Activated T-cell treated with anti-CD3 and anti-CD28 coated beads, Interleukin-2, amount 50 U/mL, for 1 hour (primary cell): ENCODE measurements at places on chromosomes 12 and 14.

DNA sequence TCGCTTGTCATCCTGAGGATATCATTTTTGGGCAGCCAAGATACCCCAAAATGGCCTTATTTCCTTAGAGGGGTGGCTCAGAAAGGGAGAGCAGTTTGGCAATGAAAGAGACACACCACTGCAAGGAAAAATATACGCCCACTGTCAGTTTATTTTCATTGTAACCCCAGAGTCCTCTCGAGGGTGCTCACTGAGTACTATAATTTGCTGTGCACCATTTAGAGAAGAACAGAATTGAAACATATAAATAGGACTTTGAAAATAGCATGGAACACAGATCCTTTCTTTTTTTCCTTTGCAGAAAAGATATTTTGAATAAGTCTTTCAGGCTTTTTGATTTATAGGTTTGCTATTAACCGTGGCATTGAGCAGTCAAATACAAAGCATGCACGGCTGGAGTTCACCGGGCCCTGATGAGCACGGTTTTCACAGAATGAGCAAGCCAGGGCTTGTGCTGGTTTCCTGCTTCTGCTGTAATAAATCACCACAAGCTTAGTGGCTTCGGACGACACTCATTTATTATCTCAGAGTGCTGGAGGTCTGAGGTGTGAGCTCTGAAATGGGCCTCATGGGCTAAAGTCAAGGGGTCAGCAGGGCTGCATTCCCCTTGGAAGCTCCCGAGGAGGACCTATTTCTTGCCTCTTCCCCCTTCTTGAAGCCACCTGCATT is 152.3 kb downstream of the ZNF664 start:
- DNase-seq: no peak

DNA sequence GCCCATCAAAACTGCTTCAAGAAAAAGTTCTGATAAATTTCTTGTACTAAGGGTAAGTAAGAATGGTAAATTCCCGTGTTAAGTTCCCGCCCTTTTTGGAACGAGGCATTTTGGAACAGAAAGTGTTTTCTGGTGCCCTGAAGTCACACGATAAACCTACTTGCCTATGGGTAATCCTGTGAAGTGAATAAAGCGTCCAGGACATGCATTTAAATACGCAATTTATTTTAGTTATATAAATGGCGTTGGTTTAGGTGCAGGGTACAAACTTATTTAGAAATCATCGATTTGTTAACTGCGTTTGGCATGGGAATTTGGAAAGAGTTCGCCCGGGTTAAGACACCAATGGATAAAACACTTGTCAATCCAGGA is 715 bp upstream of the RAP1B start:
- DNase-seq: no peak

GRCh38 chr12:4217091-4217490 is 56.5 kb upstream of the CCND2 start:
- DNase-seq: no peak

GRCh38 chr12:118763234-118763633 is 218.1 kb upstream of the SRRM4 start:
- DNase-seq: no peak

DNA sequence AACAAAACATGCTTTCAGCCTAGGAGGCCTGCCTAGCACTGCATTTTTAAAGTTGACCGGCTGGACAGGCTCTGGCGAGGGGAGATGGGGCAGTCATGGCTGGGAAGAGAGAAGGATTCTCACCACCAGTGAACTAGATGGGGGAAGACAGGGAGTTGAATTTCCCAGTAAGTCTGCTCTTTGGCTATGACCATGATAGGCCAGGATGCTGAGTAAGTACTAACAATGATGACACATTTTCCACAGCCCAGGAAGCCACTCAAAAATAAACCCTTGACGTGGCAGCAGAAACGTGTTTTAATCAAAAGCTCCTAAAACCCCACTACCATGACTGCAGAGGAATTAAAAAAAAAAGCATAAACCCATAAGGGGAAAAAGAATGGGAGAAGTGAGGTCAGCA is 19.0 kb downstream of the KCTD10 start:
- DNase-seq: no peak
